Activated CD8-positive, alpha-beta memory T cell treated with anti-CD3 and anti-CD28 coated beads for 1 hour (primary cell): ENCODE measurements at places on chromosomes 6 and 20.

DNA sequence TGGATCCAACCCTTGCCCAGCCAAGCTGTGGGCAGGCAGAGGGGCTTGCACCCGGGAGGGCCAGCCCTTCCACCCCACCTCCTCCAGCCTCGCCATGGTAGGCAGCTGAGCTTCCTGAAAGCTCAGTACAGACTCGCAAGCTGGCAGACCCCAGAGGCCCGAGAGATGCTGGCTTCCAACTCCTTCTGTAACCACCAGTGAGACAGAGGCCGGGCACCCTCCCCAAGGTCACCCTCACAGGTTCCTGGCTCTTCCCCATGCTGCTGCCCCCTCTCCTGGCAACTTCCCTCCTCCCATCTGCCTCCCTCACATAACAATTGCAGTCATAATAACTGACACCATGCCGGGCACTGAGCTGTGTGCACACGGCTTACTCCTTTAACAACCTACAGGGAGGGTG lies 26.2 kb upstream of the NOL4L start:
- DNase-seq: no peak

DNA sequence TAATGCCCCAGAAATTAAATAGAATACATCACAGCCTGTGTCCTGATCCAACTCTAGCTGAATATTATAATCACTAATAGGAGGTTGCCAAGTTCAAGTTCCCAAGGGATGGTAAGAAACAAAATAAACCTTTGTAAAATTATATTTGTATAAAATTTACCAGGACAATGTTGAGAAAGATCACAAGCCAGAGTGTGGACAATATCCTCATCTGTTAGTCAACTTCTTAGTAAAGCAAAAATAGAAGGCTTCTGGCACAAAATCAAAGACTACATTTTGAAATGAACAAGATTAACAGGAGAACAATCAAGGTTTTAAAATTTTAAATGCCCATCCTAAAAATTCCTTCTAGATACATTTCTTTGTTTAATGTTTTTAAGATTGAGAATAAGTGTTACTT lies 290.4 kb upstream of the HSF2 start:
- no peak for DNase-seq

DNA sequence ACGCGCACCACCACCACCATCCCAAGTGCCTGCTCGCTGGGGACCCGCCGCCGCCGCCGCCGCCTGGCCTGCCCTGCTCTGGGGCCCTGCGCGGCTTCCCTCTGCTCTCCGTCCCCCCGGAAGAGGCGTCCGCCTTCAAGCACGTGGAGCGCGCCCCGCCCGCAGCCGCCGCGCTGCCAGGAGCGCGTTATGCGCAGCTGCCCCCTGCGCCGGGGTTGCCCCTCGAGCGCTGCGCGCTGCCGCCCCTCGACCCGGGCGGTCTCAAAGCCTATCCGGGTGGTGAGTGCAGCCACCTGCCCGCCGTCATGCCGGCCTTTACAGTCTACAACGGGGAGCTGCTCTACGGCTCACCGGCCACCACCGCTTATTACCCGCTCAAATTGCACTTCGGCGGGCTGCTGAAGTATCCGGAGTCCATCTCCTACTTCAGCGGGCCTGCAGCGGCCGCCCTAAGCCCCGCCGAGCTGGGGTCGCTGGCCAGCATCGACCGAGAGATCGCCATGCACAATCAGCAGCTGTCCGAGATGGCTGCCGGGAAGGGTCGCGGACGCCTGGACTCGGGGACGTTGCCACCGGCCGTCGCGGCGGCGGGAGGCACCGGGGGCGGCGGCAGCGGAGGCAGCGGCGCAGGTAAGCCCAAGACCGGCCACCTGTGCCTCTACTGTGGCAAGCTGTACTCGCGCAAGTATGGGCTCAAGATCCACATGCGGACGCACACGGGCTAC lies 7.2 kb downstream of the PRDM13 start:
- DNase-seq: no peak

GRCh38 chr20:24504331-24505285 lies 35.2 kb downstream of the SYNDIG1 start:
- DNase-seq: no peak

- DNase-seq: no peak
These were observed 620.1 kb downstream of the COL12A1 start for GRCh38 chr6:74585753-74586152.

DNA sequence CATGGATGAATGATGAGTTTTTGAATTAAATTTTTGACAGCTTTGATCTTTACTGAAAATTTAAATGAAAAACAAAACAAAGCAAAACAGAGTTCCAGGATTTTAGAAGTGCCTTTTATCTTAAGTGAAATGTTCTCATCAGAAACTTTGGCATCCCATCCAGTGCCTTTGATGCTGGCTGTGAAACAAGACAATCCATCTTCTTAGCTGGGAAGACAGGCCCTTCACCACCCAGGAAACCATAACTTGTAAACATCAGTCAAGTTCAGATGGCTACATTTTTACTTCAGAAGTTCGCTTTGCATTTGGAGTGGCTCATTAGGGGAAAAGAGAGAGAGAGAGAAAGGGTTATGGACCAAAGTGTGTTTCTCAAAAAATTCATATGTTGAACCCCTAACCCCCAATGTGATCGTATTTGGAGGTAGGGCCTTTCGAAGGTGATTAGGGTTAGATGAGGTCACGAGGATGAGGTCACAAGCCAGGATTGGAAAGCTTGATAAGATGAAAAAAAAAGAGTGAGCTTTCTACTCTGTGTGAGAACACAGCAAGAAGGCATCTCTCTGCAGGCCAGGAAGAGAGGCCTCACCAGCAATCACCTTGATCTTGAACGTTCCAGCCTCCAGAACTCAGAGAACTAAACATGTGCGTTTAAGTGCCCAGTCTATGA lies 366.5 kb downstream of the PRKN start:
- no peak for DNase-seq

DNA sequence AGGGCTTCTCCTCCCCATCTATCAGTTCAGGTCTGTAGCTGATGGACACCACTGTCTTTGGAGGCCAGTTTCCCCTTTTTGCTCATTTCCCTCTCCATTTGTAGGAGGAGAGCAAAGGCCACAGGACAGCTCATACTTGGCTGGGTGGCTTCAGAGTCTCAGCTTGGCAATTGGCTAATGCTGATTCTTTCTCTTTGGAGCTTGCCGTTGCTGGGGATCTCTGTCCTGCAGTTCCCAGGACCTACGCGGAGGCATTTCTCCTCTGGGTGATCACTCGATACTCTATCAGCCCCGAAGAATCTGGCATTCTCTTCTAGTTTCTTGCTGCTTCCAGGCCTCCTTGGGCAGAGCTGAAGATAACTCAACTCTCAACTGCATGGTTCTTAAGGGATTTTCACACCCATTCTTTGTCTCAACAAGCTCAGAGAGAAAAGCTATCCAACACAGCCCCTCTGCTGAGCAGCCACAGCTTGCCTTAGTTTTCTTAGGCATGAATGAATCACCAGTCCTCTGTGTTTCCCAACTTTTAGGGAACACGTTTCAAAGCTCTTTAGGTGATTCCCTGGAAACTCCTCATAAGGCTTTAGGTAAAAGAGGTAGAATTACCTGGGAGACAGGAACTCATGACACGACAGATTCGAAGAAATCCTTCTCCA lies 19.2 kb upstream of the SSR1 start:
- DNase-seq: no peak

DNA sequence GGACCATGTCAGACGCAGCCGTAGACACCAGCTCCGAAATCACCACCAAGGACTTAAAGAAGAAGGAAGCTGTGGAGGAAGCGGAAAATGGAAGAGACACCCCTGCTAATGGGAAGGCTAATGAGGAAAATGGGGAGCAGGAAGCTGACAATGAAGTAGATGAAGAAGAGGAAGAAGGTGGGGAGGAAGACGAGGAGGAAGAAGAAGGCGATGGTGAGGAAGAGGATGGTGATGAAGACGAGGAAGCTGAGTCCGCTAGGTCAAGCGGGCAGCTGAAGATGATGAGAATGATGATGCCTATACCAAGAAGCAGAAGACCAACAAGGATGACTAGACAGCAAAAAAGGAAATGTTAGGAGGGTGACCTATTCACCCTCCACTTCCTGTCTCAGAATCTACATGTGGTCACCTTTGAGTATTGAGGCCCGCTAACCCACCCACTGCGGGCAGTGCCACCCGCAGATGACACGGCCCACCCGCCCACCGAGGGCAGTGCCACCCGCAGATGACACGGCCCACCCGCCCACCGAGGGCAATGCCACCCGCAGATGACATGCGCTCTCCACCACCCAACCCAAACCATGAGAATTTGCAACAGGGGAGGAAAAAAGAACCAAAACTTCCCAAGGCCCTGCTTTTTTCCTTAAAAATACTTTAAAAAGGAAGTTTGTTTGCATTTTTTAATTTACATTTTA lies 43.3 kb downstream of the MGME1 start:
- no peak for DNase-seq

- DNase-seq: no peak
These were observed 259.4 kb upstream of the STXBP5 start for GRCh38 chr6:146944809-146945208.

DNA sequence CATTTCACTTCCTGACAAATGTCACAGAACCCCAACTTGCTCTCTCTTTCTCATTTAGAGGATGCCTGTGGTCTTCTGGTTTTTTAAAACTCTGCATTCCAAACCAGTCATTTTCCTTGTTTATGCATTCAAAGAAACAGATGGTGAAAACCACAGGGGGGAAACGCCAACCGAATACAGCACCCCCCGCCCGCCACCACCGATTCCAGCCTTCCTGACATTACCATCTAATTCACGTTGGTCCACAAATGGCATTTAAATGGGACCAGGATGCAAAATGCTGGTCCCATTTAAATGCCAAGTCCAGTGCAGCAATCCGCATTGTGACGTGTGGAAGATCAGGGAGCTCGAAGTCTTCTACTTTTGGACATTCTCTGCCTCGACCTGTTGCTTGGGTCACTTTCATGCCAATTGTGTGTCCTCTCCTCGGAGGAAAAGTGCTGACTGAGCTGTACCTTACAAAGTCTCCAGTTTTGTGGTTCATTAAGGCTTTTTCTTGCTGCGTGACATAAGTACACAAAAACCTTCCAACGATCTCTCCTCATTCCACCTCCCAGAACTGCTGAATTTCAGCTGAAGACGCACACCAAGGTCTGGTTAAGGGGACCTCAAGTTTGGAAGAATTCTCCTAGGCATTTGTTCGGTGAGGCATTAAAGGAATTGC lies 35.8 kb downstream of the NEDD9 start:
- DNase-seq: no peak

GRCh38 chr6:3915076-3915791 lies 66.1 kb downstream of the FAM50B start:
- DNase-seq: no peak

DNA sequence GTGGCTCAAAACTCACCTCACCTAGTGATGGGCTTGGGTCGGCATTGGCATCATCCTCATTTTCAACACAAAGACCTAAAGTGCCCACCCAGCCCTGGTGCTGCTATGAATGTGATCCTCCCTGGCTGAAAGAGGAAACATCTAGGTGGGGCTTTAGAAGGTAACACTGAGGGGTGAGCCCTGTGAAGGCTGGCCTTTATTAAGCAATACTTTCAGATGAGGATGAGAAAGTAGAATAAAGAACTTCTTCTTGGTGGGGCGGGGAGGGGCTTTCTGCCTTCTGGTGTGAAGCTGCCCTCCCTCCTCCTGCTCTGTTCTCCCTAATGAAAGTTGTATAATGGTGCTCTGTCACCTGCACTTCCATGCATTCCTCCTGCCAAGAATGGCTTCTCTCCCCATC lies 133.0 kb upstream of the TRAF3IP2 start:
- DNase-seq: no peak

DNA sequence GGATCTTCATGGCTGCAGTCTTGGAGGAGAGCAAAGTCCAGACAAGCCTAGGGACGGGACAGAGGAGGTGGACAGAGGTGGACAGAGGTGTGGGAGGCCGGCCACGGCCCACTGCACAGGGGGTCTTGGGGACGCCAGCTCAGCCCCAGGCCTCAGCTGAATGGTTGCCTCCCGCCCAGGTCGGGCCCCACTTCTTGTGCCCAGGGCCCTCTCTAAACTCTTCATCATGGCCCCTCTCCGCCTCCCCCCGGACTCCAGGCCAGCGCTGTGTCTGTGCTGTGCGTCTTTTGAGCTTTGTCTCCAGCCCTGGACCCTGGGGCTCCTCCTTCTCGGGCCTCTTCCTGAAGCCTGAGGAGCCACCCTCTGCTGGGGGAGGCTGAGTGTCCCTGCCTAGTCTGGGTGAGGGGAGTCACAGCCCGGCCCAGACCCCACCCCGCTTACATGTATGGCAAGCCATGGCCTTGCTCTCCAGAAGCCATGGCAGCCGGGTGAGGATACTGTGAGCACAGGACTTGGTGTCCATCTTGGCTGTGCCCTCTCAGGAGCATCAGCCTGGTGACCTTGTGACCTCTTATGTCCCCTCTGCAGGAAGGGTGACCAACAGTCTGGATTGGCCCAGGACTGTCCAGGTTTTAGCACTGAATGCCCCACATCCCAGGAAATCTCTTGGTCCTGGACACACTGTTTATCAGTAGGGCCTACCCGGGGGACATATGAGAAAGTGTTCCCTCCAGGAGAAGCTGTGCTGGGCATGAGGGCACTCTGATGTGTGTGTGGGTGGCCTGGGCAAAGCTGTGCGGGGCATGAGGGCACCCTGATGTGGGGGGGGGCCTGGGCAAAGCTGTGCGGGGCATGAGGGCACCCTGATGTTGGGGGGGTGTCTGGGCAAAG lies 9.4 kb upstream of the NPBWR2 start:
- no peak for DNase-seq

- no peak for DNase-seq
These were observed 156.1 kb upstream of the PTPRK start for GRCh38 chr6:128676456-128676855.

DNA sequence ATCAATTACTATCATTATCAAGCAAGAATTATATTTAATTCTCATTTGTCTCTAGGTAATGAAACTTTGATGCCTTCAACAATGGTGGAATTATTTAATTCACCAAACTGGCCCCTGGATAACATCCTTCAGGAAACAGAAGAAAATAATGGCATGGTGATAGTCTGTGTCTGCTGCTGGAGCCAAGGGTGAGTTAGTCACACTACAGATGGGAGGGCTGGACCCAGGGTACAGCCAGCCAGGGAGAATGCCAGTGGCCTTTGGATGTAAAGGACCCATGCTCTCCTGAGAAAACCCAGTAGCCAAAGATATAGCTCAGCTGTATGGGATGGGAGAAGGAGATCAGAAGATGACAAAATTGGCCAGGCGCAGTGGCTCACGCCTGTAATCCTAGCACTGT lies 60.0 kb upstream of the CNKSR3 start:
- no peak for DNase-seq

DNA sequence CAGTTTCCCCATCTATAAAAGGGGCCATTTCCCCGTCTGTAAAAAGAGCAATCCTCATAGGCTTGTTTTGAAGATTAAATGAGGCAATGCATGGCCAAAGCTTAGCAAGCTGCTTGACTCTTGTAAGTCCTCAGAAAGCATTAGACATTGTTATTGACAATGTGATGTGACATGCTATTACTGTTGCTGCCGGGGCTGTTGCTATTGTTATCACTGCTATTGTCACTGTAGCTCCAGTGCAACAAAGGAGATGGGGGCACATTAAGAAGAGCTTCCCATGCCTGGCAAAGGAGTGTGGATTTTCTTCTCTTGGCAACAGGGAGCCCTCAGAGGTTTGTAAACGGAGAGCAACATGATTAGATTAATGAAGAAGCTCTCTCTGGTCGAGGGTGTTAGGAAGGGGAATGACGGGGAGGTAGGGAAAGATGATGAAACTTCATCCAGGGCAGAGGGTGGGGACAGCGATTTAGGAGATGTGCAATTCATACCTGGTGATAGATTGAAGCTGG lies 33.1 kb upstream of the FAM83D start:
- DNase-seq: no peak

- no peak for DNase-seq
These were observed 544 bp upstream of the NRM start for GRCh38 chr6:30691208-30691847.
